Left lobe of liver (tissue), 2 donors: ENCODE measurements at places on chromosomes 16 and 17. TPM values are rescaled to one million over a fixed set of nuclear protein-coding genes. Genes with fewer than 3 reads are reported as not detected.

The TBC1D3H gene
- total RNA-seq, result not detected

The ZNF652 gene
- 38.6 TPM for total RNA-seq

The MGAT5B gene
- total RNA-seq, result not detected

The MYH11 gene
- total RNA-seq, result 2.7 TPM

The CD68 gene
- 44.2 TPM for total RNA-seq

The RGS11 gene
- 0.70 TPM for total RNA-seq

The ZBTB4 gene
- total RNA-seq, result 7.9 TPM

The ITGAX gene
- total RNA-seq, result 1.8 TPM

The SLC13A2 gene
- 0.55 TPM for total RNA-seq

The CRISPLD2 gene
- total RNA-seq, result 4.5 TPM

The MYOCD gene
- 0.23 TPM for total RNA-seq

The TOX3 gene
- 1.3 TPM for total RNA-seq

The NPIPB6 gene
- 0.28 TPM for total RNA-seq

The OR4D1 gene
- total RNA-seq, result not detected

The GINS2 gene
- 0.88 TPM for total RNA-seq

The NLRP1 gene
- total RNA-seq, result 2.6 TPM

The TMC5 gene
- total RNA-seq, result 0.15 TPM

The CDH8 gene
- total RNA-seq, result not detected
